Left cardiac atrium (tissue), 4 donors: ENCODE measurements at places on chromosomes 2 and 18. TPM values are rescaled to one million over a fixed set of nuclear protein-coding genes. Genes with fewer than 3 reads are reported as not detected.

DNA sequence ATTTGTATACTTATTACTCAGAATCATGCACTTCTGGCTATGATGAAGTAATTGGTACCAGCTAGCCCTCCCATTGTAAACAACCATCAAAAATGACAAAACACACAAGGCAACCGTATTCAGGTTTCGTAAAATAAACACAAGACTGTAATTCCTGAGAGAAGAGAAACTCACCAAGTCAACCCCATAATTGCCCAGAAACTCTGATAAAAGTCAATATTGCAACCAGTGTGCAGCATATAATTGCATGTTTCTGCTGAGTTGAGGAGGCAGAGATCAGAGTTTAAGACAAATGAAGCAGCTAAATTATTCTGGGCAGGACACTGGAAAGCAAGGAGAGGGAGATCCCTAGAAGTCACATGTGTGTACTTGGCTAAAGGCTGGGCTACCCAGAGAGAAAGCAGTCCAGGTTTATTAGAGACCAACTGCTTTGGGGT is 90.3 kb downstream of the ROCK2 start:
- no peak for DNase-seq

The ARHGEF33 gene
- total RNA-seq: 0.44 TPM

The TTN gene
- 1,545 TPM for total RNA-seq

The ANKRD29 gene
- 4.7 TPM for total RNA-seq

The SKOR2 gene
- total RNA-seq: not detected

The KIF1A gene
- total RNA-seq: 27.4 TPM

DNA sequence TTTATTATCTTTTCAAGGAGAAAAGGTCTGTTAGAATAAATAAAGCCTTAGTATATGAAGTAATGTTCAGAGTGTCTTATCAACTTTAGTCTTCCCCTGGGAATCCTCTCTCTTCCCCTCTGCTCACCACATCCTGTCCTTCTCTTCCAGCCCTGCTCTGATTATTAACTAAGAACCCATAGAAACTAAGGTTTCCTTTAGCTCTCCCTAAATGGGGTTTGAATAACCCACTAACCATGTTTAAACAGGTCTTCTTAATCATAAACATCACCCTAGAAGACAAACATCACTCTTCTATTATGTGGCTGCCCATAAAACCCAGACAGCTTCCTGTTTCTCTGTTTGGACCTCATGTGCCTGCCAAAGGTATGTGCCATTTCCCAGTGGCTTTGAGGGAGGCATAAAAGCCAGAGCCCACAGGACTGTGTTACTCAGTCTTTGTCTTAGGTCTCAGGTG is 50.1 kb downstream of the SLC14A1 start:
- no peak for DNase-seq

DNA sequence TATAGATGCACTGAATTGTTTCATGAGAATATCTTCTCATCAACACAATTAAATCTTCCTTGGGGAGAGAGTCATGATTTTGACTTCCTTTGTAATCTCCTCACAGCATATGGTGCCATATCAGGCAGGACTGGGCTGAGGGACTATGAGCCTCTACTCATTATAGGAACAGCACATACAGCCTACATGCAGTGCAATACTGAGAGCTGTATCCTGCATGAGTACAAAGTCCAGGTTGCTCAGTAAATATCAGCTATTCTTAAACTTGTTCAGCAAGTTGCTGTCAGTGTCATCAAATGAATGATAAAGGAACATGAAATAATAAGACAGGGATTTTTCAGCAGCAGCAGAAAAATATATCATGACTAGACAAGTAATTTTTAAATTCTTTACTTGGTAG is 10.8 kb downstream of the DLGAP1 start:
- DNase-seq: no peak

DNA sequence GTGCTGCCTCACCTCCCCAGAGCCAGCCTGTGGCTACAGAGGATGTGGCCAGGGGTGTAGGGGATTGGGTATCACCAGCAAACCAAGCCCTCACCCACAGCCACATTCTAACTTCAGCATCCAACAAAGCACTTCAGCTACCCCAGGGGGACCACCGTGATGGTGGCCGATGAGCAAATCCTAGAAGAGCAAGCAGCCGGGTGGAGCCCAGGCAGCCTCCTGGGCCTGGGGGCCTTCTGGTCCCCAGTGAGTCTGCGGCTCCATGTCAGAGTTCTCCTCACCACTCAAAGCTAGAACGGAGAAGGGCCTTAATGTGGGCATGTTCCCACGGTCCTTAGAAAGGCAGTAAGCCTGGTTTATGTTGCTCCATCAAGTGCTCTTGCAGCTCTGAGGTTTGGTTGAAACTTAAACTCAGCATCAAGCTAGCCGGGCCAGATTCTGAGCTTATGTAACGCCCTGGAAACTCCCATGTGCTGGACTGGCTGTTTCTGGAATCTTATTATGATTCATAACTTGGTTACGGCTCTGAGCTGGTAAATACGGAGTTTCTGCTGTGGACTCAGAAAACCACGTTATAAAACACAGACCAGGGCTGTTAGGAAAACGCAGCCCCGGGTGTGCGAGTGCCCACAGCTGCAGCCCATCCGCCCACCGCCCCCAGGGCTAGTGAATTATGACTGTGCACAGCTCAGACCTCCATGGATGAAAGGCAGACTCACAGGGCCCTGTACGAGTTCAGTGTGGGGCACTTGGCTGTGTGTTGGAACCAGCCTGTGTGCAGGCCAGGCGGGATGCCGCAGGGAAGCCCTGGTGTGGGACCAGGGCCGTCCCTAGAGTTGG is 99.8 kb downstream of the SEPTIN10 start:
- DNase-seq: no peak

- DNase-seq: no peak
These were observed 76.7 kb downstream of the MRPS9 start for GRCh38 chr2:105114551-105114950.

The MAB21L4 gene
- total RNA-seq: not detected

- DNase-seq: no peak
These were observed 25.0 kb downstream of the DNER start for GRCh38 chr2:229689307-229689839.

GRCh38 chr2:234245945-234246344 is 195.4 kb downstream of the SPP2 start:
- DNase-seq: no peak

DNA sequence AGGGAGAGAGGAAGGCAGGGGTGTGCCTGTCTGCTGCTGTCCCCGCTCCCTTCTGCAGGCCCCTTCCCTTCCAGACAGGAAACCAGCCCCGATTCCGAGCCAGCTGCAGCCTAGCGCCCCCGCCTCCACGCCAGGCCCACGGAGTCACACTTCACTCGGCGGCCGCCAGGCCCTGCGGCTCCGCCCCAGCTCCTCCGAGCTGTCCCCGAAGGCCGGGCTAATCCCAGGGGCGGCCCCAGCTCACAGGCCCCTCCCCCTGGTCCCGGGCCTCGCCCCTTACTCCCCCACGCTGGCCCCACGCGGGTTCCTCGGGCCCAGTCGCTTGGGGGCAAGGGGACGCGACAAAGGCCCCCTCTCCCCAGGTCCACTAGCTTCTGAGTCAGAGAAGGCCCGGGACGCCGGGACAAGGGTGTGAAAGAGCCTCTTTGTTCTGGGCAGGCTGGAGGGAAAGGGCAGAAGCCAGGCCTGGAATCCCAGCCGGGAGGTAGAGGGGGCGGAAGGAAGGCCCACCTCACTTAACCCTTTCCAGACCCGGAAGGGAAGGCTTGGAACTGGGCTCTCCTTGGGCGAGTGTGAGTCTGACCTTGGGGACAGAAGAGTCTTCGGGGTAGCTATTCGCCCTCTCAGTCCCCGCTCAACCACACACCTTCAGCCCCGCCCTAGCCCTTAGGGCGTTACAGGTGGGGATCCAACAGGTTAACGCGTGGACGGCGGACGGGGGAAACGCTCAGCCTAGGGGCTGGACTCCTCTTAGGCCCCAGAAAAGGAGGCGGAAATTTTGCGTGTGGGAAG is 1.2 kb downstream of the RTKN start:
- peak; percentile 93 for DNase-seq
